ENCODE measurements at places on chromosomes 6 and 20.
A peak's percentile ranks its signal among the peaks of the same experiment; 100 is the strongest.

GRCh38 chr6:29521006-29521680, 33.4 kb upstream of the MAS1L start:
- DNase-seq = no peak

- no peak for DNase-seq
Observed at GRCh38 chr6:112284603-112285002, 30.2 kb upstream of the LAMA4 start.

DNA sequence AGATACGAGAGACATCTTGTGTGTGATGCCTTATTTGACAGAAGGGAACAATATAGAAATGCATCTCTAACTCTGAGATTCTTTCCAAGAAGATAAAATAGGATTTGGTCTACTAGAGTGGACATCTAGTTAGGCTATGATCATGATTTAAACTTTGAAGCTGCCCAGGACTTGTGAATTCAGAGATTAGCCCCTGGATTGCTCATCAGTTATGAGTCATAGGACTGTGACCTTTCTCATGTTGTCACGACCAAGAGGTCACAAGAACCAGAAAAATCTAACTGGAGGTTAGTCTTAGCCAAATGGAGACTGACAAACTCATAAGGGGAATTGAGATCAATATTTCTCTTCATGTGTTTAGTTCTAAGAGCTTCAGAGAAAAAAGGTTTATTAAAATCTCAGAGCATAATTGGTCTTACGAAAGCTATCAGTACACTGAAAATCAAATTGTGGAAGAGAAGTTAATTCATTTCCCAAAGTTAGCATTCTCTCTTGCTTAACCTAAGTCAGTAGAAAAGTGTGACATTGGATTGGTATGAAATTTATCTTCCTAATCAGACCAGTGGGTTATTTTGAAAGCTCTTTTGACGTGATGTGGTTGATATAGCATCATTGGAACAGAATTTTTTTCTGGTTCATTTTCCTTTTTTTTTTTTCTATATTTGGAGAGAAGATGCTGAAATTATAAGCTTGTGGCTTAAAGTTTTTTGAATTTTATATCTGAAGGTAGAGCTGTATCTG, 245.7 kb downstream of the RNF144B start:
- DNase-seq = peak; percentile 40

DNA sequence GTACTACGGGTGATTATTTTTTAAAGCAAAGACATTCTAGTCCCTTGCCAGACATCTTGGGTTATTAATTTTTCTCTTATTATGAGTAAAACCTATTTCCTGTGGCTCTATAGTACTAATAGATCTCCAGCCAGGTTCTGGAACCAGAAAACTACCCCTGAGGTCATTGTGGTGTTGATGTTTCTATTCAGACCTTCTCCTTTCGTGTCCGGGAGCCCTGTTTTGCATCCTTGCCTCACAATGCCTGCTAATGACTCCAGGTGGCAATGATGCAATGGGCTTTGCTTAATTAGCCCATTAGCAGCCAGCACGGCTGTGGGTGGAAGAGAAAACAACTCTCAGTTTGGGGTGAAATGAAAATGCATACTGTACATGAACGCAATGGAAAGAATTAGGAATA, 62.9 kb upstream of the ARG1 start:
- no peak for DNase-seq

GRCh38 chr6:132973514-132973993, 159.2 kb downstream of the RPS12 start:
- no peak for DNase-seq

DNA sequence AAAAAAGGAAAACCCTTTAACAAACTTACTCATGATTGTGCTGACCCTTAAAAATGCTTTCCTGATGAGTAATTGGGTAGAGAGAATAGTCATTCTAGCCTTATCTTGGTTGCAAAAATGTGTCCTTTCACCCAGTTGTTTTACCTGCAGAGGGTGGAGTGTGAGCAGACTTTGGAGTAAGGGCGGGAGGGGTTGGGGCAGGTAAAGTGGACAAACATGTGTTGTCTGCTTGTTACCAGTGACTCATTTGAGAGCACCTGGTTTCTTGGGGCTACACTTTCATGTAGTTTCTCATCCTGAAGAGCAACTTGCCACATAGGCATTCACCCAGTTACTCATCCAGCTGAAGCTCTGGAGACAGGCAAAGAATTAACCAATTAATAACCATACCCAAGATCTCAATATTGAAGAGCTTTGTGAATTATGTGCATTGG, 121.1 kb downstream of the TNFRSF21 start:
- DNase-seq = peak; percentile 29

GRCh38 chr20:50435397-50436051, 74.7 kb upstream of the PTPN1 start:
- DNase-seq = no peak

DNA sequence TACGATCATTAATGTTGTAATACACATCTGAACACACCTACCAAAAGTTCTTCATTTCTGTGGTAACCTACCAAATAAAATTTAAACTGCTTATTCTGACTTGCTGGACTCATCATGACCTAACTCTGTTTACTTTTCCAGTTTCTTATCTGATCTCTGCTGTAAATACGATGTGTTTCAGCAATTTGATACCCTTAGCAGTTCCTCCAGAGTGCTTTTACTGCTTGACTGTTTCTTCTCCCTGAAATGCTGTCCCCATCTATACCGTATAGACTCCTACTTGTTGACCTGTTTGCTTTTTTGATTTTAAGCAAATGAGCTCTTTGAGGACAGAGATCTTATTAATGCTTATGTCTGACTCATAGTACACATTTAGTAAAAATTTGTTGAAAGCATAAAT, 119.5 kb downstream of the SCAF8 start:
- no peak for DNase-seq

GRCh38 chr6:96610019-96610418, 47.1 kb downstream of the FHL5 start:
- no peak for DNase-seq

DNA sequence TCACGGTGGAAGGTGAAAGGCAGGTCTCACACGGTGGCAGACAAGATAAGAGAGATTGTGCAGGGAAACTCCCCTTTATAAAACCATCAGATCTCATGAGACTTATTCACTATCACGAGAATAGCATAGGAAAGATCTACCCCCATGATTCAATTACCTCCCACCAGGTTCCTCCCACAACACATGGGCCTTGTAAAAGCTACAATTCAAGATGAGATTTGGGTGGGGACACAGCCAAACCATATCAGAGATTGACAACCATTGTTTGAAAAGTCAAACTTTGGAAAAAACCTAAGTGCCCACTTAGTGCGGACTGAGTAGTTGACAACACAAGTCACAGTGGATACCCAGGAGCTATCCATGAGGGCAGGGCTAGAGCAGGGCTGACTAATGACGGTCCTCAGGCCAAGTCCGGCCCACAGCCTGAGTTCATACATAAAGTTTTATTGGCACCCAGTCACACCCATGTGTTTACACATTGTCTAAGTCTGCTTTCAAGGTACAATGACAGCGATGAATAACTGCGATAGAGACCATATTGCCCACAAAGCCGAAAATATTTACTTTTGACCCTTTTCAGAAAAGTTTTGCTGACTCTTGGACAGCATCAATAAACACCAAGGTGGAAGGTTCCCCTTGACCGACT, 33.8 kb upstream of the PMEPA1 start:
- DNase-seq = no peak

GRCh38 chr6:156437121-156437879, 339.9 kb upstream of the ARID1B start:
- no peak for DNase-seq

DNA sequence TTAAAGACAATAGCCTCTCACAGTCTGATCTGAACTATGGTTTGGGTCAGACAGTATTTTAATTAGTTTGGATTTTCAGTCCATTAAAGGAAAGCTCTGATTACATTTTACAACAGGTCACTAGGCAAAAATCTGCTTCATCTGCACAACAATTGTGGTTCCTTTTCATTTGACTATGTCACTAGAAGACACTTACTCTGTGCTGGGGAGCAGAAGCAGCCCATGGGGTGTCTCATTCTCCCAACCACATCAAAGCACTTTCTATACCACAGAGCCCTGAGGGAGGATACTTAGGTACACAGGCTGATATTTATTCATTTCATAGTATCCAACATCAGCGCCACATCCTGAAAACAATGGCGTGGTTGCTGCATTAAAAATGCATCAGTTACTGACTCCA, 36.6 kb upstream of the HDAC2 start:
- DNase-seq = no peak

GRCh38 chr6:26158076-26158580, 70.9 kb downstream of the HFE start:
- no peak for DNase-seq

DNA sequence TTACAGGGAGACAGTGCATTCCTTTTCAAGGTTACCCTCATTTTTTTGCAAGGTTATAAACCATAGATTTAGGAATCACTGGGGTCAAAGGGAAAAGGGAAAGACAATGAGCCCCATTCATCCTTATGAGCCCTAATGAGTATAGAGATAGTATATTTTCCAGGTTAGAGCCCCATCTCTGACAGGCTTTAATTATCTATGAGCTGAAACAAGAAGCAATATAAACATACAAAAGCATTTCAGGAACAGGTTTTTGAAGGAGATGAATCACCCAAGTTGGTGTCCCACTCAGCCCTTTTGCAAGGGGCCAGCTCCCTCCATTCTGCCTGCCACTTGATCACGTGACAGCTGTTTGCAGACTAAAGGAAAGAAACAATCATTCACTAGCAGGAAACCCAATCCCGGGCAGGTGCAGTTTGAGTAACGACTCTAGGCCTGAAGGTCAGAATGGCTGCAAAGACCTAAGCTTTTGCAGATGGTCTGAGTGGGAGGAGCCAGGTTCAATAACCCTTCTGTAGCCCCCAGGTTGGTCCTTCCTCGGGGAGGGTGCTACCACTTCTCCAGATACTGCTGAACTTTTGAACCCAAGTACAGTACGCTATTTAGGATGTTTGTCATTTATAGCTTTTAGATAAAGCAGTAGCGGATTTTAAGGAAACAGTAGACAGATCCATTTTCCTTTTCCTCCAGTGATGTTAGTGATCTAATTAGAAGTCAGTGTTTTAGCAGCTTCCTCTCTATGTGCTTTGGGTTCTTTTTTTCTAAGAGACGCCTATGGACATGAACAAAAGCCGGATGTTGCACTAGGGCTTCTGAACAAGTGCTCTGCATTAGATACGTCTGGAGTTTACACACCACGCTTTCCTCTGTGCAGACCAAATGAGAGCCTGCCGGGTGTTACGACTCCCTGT, 253.2 kb downstream of the SOX4 start:
- peak; percentile 96 for DNase-seq

GRCh38 chr6:501891-502601, 110.5 kb downstream of the IRF4 start:
- no peak for DNase-seq

- DNase-seq = no peak
Observed at GRCh38 chr6:93371756-93372155, 47.6 kb downstream of the EPHA7 start.

GRCh38 chr6:116363759-116364158, 7.0 kb upstream of the DSE start:
- peak; percentile 49 for DNase-seq

- DNase-seq = peak; percentile 45
Observed at GRCh38 chr6:127516662-127517273, 2.4 kb downstream of the MTCL3 start.

DNA sequence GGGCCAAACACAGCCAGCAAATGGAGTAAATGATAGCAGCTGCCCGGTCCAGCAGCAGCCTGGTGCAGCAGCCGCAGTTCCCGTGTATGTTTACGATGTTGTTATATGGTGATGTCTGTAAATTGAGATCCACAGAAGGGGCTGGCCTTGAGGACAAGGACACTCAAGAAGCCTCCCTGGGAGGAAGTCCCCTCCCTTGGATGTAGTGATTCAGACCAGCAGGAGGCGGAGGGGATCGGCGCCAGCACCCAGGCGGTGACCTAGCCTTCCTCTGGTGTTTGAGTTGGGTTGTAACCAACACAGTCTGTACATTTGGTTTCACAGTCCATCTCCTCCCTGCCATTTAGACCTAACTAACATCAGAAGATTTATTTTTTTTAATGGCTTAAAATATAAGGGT, 187.8 kb downstream of the SYNDIG1 start:
- DNase-seq = no peak

GRCh38 chr20:57090590-57091560, 175.6 kb downstream of the BMP7 start:
- DNase-seq = no peak

DNA sequence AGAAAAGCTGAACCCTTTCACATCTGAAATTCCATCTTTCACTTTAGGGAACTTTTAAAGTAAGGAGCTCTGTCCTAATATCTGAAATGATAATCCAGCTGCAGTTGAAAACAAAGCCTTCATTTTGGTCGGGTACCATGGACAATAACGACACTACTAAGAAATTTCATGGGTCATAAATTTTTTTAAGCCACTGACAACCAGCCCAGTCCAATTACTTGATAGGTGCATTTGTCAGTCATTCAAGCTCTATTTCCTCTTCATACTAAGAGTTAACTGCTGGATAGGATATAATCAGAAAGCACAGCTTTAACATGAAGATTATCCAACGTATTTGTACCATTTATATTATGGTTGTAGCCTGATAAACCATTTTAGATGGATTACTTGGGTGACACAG, 52.5 kb downstream of the MMUT start:
- DNase-seq = no peak

- DNase-seq = no peak
Observed at GRCh38 chr6:39428816-39429215, 106.3 kb upstream of the KCNK16 start.

GRCh38 chr6:113361014-113361645, 496.0 kb upstream of the MARCKS start:
- peak; percentile 48 for DNase-seq

DNA sequence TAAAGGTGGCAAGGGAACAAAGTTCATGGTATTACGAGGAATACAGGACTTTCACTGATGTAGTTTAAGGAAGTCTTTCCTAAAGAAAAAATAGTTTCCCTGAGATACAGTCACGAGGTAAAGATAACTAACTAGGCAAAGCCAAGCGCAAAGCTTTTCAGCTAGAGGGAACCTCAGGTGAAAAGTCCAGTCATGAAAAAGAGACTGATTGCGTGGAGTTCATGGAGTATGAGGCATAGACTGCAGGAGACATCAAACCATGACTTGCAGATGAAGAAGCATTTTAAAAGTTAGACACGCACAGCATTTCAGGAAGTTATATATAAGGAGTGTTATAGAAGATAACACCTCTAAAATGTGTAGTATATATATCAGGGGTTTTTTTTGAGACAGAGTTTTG, 205.6 kb upstream of the ZNF184 start:
- no peak for DNase-seq

DNA sequence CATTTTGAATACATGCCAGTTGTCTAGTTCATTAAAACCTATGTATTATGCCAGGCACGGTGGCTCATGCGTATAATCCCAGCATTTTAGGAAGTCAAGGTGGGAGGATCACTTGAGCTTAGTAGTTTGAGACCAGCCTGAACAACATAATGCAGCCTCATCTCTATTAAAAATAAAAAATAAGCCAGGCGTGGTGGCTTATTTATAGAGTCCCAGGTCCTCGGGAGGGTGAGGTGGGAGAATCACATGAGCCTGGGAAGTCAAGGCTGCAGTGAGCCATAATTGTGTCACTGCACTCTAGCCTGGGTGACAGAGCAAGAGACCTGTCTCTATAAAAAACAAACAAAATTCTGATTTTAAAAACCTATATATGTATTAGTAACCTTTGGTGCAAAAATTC, 27.5 kb downstream of the ORC3 start:
- no peak for DNase-seq

GRCh38 chr6:32184084-32184640, at the start of gene AGER:
Gene AGER (minus strand): TSS chr6:32184253. CDS start chr6:32184222, 31 bp downstream.
- DNase-seq = no peak

- peak; percentile 25 for DNase-seq
Observed at GRCh38 chr20:881051-881782, 34.9 kb downstream of the ANGPT4 start.

- no peak for DNase-seq
Observed at GRCh38 chr6:157911278-157911677, 70.4 kb upstream of the SYNJ2 start.

Measured in endothelial cell of umbilical vein (primary cell).